B cell (primary cell): ENCODE measurements at places on chromosomes 11 and 22. TPM values are rescaled to one million over a fixed set of nuclear protein-coding genes. Genes with fewer than 3 reads are reported as not detected.
A peak's percentile ranks its signal among the peaks of the same experiment; 100 is the strongest.

- no peak for DNase-seq
Measured at GRCh38 chr22:23250056-23250784, 69.9 kb downstream of the BCR start.

GRCh38 chr11:72591785-72592502 lies 82.3 kb downstream of the PDE2A start:
- peak; percentile 69 for DNase-seq

- DNase-seq: peak; percentile 92
Measured at GRCh38 chr11:64971421-64972233, at the start of gene MAJIN. Gene MAJIN (minus strand): TSS chr11:64972108. CDS start chr11:64959405, 12,703 bp downstream.

DNA sequence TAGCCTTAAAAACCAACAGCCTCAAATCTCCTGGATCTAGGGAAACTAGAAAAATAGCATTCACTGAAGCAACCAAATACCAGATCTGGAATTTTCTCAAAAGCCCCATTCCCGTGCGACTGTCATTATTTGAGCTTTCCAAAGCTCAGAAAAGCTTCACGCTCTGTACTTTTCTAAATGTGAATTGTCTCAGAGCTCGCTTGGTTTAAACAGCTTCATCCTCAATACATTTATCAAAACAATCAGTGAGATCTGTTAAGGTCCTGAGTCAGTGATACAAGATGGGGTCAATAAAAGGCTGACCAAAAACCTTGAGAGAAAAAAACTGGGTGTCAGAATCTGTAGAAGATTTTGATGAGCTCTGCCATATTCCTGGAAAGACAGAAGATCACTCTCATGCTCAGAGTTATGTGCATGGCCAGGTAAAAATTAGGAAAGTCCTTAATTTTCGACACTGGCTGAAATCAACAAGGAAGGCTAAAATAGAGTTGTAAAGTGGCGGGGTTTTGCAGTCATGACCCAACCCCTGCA lies 60.2 kb upstream of the VPREB1 start:
- no peak for DNase-seq

APOL6 gene
- 7.0 and 7.7 TPM in 2 replicates for total RNA-seq

DNA sequence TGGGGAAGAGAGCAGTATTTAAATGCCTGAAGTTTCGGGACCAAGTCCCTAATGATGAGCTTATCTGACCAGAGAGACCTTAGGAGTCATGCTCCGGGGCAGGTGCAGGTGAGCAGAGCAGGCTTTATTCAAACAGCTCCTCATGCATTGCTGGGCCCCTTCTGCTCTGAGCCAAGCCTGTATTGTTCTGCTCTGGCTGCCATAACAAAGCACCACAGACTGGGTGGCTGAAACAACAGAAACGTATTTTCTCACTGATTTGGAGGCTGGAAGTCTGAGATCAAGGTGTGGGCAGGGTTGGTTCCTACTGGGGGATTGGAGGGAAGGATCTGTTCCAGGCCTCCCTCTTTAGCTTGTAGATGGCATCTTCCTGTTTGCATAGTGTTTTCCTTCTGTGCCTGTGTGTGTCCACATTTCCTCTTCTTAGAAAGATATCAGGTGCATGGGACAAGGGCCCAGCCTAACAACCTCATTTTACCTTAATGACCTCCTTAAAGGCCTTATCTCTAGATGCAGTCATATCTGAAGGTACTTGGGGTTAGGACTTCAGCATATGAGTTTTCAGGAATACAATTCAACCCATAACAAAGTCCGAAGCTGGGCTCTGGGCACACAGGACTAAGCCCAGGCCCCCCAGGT lies 97.1 kb upstream of the PARVA start:
- DNase-seq: no peak

SLC17A6 gene
- total RNA-seq: not detected in 2 replicates

DNA sequence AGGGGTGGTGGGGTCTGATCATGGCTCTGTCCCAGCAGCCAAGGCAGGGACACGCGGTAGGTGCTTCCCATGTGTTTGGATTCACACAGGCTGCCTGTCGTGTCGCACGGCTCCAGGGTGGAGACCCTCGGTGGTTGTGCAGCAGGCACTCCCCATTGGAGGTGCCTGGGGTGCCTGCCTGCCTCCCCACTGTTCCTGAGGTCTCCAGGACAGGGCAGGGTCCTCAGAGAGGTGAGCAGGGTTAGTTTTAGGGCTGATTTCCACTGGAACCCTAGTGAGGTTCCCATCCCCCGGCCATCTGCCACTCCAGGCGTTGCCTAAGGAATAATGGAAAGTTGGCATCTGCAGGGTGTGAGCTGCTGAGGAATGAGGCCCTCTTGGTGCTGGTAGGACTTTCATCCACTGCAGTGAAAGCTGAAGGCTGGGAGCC lies 32.3 kb downstream of the OSBPL5 start:
- no peak for DNase-seq

DNA sequence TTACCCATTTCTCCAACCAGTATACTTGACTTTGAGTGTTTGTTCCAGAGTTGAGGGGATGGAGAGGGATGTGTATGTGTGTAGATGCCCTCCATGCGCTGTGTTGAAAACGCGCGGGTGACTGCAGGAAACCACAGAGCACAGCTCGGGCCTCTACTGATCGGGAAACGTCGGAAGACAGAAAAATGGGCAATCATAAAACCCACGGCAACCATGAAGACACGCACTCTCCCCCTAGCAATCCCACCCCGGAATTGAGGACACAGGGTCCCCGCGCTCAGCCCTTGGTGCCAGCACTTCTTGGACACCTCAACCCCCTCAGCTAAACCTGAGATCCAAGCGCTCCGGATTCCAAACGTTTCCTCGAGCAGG lies 251 bp upstream of the UQCC3 start:
- DNase-seq: no peak

DNA sequence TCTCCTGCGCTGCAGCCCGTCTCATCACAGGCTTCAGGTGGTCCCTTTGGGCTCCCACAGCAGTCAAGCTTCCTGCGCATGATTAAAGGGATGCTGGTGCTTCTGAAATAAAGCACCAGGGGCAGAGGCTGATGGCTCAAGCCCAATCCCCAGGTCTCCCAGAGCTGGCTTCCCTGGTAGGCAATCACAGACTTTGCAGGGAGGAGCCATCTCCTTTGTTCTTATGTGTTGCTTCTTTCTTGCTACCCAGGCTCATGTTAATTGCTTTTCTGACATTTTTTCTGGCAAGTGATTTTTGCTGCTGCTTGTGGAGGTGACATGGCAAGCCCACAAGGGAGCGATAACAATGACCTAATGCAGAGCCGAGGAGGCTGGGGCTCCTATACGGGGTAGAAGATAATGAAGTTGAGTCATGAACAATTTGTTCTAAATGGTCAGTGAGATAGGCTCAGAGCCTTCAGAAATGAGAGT lies 25.2 kb upstream of the PLET1 start:
- DNase-seq: no peak

BARX2 gene
- not detected in 2 replicates for total RNA-seq

RFPL2 gene
- total RNA-seq: not detected in 2 replicates

MS4A3 gene
- not detected in 2 replicates for total RNA-seq

DNA sequence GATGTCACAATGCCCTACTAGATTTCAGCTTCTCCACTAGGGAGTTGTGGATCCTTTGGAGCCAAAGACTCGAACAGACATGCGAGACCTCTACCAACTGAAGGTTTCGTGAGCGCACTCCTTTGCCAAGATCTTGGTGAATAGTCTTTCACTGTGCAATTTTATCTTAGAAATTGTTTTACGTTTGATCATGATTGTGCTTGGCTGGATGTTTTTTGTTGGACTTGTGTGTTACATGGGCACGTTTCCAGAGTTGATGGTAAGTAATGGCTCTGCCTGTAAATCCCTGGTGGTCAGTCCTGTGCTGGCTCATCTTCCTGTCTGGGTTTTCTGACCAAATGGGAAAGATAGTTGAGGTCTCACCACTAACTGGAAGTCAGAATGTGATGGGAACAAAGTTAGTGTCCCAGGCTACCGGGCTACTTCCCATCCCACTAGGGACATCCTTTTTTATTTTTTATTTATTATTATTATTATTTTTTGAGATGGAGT lies at the start of gene MISFA:
Gene MISFA (plus strand): TSS at position 51 of the 492 bp plus-strand sequence. CDS start 140 bp downstream, at position 191.
- no peak for DNase-seq

- DNase-seq: no peak
Measured at GRCh38 chr11:1297011-1297575, 12.3 kb downstream of the TOLLIP start.

CCDC116 gene
- total RNA-seq: 0.52 and 0.63 TPM in 2 replicates

- DNase-seq: no peak
Measured at GRCh38 chr11:94834911-94835593, 66.9 kb downstream of the AMOTL1 start.

DNA sequence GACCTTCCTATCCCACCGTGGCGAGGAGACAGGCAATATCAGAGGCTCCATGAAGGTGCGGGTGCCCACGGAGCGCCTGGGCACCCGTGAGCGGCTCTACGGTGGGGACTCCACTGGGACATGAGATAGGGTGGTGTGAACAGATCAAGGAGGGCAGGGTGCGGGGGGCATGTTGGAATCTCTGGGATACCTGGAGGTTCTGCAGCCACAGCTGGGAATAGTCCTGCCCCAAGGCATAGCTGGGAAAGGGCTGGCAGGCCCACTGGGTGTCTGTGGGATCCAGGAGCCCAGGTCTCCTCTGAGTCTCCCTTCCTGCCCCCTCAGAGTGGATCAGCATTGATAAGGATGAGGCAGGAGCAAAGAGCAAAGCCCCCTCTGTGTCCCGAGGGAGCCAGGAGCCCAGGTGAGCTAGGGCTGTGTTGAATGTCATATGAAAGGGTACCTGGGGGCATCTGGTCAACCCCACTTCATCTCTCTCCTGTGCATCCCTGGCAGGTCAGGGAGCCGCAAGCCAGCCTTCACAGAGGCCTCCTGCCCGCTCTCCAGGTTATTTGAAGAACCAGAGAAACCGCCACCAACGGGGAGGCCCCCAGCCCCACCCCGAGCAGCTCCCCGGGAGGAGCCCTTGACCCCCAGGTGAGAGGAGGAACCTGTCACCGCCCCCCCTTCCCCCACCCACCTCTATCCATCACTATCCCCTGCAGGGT lies 8.5 kb downstream of the PHOX2A start:
- DNase-seq: peak; percentile 2

- no peak for DNase-seq
Measured at GRCh38 chr11:14254533-14255237, 104.3 kb downstream of the RRAS2 start.

OR5D18 gene
- total RNA-seq: not detected in 2 replicates

DNA sequence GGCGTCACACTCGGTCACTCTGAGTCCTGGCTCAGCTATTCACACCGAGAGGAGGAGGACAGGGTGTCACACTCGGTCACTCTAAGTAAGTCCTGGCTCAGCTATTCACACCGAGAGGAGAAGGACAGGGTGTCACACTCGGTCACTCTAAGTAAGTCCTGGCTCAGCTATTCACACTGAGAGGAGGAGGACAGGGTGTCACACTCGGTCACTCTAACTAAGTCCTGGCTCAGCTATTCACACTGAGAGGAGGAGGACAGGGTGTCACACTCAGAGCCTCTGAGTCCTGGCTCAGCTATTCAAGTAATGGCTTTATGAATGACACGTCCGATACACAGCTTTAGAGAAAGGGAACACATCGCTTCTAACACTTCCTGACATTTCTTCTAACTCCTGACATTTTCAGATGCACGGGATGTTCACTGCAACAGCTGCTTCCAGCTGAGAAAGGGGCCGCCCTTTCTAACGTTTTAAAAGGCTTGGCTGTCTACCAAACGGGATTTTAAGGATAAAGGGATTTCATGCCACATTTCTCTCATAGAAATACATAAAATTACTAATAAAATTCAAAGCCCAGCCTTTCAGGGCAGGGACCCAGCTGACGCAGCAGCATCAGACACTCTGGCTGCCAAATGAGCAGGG lies 28.1 kb downstream of the DRD4 start:
- no peak for DNase-seq

- DNase-seq: no peak
Measured at GRCh38 chr11:9047964-9048523, 43.4 kb downstream of the SCUBE2 start.

SCO2 gene
- total RNA-seq: 1.1 TPM in 2 replicates

DNA sequence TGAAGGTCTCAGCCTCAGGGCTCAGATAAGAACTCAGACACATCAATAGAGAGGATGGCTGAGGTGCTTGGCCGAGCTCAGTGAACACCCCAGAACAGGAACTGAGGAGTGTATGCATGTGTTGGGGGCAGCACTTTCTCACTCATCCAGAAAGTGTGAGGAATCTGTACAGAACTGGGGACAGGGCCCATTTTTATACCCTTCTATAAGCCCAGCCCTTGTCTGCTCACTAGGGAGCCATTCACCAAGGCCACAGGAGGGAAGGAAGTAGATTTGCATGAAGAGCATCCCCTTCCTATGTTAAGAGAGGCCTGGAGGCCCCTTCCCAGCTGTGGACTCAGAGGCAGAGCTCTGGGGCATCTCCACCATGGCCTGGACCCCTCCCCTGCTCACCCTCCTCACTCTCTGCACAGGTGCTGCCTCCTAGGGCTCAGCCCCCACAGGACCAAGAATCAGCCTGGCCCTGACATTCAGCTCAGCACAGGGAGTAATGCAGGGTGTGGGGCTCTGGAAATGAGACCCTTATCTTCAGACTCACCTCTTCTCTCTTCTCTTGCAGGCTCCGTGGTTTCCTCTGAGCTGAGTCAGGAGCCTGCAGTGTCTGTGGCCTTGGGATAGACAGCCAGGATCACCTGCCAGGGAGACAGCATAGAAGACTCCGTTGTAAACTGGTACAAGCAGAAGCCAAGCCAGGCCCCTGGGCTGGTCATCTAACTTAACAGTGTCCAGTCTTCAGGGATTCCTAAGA lies 39.9 kb upstream of the GGTLC2 start:
- DNase-seq: peak; percentile 32

- no peak for DNase-seq
Measured at GRCh38 chr22:30344447-30345200, 12.1 kb downstream of the SF3A1 start.

DNA sequence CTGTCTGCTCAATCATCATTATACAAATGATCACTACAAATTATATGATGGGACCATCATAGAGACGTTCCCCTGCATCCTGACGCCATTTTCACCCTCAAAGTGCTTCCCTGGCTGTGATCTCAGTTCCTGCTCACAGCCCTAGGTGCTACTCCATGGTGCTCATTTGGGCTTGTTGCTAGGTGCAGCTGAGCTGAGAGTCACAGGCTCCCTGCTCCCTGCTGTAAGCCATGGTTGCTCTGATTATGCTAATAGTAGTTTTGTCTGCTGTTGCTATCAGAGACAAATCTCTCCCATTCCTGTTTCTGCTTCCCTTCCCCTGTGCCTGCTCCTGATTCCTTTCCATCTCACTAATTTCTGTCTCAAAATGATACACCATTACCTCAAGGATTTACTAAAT lies 474.3 kb downstream of the METTL15 start:
- DNase-seq: no peak
